ENCODE measurements at places on chromosomes 13 and 19.

DNA sequence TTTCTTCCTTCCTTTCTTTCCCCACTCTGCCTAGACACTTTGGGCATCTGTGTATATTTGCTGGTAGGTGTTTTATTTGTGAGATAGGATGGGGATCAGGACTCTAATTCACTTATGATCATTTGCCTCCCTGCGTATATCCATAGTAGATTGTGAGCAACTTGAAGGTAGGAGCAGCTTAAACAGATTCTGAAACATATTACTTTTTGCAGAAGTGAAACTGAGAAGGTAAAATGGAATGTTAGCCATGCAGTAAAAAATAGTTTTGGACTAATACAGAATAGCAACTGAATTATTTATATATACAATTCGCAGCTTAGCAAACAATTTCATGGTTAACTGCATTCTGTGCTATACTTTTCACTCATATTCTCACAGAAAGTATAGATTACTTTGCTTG, 38.7 kb downstream of the RNF6 start:
- DNase-seq, result no peak

GRCh38 chr13:30065181-30065580, 214.8 kb upstream of the UBL3 start:
- DNase-seq, result no peak

DNA sequence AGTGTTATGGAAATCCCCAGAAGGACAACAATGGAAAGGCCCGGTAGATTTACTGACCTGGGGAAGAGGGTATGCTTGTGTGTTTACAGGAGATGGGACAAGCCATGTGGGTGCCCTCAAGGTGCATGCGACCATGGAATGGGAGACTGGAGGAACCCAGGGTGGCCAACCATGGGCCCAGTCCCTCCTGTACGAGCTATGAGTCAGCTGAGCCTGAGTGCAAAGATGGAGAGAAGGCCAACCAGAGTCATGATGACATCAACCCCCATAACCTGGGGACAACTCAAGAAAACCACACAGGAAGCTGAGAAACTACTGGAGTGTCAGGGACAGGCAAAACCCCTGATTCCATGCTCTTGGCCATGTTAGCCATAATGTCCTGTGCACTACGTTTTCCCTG, 7.8 kb downstream of the ZNF350 start:
- DNase-seq, result no peak

- no peak for DNase-seq
Measured at GRCh38 chr13:36820222-36820621, 1.2 kb downstream of the RFXAP start.

- DNase-seq, result no peak
Measured at GRCh38 chr13:95470574-95471366, 81.8 kb upstream of the CLDN10 start.

DNA sequence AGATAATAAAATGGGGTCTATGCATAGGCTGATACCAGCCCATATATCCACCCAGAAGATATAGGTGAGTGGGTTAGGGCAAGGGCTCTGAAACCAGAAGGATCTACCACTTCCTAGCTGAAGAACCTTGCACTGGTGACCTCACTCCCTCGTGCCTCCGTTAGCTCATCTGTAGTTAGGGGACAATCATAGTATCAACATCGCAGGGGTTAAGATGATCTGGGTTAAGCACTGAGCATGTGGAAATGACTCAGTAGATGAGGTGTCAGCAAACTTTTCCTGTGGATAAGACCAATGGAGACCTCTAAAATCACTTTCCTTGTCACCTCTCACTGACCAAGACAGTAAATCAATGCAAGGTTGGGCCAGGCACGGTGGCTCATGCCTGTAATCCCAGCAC, 30.5 kb downstream of the TNFSF14 start:
- no peak for DNase-seq

GRCh38 chr19:33471111-33471996, 50.2 kb downstream of the PEPD start:
- DNase-seq, result no peak

DNA sequence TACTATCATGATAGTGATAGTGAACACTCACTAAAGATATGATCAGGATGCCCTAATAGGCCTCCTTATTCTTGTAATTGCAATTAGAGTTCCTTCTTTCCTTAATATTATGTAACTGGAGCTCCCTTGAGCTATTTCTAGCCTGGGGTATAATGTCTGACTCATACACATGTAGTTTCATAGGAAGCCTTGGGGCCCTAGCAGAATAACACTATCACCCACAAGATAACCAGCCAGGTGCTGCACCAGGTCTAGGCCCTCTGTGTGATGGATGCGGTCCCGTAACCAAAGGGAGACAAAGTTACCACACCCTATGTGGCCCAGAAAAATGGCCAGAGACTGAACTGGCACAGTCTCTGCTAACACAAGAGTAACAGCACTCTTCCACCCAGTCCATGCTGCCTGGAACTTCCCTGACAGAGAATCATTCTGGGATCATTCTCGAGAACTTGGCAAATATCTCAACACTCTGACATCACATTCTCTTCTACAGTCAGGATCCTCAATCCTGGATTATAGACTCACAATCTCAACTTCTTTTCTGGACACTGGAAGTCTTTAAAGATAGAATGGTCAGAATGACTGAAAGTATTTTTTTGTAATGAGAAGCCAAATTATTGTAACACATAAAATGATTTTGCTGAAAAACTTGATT, 32.6 kb upstream of the IGFL4 start:
- DNase-seq, result no peak

DNA sequence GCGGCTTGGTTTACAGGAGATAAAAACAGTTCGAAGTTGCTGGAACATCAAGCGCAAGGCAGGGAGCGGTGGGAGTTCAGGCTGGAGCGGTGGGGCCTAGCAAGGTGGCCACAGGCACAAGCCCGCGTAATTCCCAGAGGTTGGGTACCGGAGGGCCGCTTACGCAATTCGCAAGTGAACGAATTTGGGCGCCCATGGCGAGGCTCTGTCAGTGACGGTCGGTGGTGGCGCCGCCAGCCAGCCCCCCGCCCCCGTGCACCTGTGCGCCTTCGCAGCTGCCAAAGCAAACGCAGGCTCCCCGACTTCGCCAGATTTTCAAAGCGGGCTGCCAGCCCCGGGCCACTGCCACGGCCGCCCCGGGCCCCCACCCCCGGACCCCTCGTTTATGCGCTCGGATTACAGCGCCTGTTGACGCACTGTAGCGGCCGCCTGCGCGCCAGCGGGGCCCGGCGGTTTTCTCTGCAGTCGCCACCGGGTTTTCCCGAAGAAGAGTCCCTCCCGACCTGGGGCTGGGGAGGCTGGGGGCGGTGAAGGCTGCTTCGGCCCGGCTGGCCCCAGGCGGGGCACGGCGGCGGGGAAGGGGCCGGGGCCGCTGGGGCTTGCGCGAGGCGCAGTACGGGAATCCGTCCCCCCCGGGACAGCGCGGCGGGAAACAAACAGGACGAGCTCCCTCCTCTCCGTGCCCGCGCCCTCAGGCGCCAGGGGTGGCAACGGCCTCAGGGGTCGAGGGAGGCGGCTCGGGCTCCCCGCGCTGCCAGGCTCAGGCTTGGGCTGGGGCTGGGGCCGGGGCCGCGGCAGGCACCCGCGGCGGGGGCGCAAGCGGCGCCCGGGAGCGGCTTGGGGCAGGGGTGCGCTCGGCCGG, 709 bp downstream of the N4BP2L1 start:
- DNase-seq, result peak; percentile 71

DNA sequence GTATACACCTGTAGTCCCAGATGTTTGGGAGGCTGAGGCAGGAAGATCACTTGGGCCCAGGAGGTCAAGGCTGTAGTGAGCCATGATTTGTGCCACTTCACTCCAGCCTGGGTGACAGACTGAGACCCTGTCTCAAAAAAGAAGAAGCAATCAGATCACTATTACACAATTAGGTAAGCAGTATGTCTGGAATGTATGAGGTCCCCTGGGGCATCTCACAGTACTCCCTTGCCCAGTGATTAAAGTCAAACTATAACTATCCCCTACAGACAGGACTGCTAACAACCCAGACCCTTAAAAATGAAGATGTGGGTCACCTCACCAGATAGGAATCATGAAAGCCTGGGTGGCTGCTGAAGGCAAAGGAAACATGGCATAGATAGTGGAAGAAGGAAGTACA, 9.4 kb upstream of the PAN3 start:
- no peak for DNase-seq

DNA sequence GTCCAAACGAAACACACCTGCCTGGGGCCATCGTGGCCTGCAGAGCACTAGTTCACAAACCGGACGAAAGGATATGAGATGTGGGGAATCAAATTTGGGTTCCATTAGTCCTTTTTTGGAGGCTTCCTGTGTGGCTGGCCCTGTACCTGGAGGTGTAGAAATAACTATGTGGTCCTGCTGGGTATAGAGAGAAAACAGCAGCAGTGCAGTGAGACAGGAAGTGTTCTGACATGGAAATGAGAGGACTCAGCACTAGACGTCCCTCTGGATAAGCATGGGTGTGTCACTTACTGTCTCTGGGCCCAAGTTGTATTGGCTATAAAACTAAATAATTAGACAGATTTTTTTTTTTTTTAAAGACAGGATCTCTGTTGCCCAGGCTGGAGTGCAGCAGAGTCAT, 12.3 kb downstream of the KDELR1 start:
- no peak for DNase-seq

- no peak for DNase-seq
Measured at GRCh38 chr19:3342246-3342645, 24.1 kb upstream of the NFIC start.

DNA sequence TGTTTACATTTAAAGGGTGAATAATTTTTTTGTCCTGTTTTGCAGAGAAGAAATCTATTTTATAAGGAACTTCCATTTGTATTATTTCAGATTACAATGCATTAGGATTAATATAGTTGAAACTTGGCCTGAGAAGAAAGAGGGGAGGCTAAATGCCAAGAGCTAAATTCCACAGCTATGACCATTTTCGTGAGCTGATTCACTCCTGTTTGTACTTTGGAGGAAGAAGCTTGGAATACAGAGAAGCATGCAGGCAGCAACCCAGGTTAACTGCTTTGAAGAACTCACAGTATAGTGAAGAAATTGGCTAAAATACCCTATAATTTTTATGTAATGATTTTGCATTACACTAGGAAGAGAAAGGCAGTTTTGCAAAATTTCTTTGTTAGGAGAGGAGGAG, 309.4 kb upstream of the KLF12 start:
- no peak for DNase-seq

DNA sequence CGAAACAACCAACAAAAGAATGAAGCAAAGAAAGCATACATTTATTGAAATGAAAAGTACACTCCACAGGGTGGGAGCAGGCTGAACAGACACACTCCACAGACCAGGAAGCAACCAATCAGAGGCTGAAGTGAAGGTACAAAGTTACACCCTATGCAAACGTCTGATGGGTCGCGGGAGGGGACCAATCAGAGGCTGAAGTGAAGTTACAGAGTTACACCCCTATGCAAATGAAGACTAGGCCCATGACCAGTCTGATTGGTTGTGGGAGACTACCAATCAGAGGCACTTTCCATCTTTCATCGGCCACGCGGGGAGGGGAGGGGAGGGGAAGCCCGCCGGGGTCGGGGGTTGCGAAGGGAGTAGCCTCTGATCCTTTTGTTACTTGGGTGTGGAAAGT, 12.4 kb upstream of the FBL start:
- no peak for DNase-seq

DNA sequence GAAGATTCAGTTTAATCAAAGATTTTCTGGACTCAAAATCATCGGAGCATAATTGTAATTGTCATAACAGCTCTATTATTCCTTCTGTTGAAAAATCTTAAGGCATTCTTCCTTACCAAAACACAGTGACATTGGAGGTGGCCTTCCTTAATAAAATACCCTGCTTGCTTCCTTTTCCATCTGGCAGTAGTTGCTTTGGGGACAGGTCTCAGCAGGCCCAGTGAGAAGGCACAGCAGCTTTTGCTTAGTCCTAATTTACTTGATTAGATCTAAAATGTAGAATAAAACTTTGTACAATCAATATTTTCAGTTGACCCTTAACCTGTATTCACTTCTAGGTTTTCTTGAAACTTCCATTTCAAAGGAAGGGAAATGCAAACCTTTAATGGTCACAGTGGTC, 471.6 kb downstream of the PCDH20 start:
- DNase-seq, result no peak
